ENCODE measurements at places on chromosomes 6 and 20.

DNA sequence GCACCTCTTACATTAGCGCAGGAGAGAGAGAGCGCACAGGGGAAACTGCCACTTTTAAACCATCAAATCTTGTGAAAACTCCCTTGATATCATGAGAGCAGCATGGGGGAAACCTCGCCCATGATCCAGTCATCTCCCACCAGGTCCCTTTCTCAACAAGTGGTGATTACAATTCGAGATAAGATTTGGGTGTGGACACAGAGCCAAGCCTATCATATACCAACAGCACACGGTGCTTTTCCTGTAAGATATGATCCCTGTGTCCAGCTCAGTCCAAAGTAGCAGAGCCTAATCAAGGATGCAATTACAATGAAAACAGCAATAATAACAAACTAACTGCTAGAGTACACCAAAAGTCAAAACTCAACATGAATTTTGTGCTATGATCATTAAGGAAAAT lies 148.7 kb upstream of the TCF21 start:
- no peak for DNase-seq

DNA sequence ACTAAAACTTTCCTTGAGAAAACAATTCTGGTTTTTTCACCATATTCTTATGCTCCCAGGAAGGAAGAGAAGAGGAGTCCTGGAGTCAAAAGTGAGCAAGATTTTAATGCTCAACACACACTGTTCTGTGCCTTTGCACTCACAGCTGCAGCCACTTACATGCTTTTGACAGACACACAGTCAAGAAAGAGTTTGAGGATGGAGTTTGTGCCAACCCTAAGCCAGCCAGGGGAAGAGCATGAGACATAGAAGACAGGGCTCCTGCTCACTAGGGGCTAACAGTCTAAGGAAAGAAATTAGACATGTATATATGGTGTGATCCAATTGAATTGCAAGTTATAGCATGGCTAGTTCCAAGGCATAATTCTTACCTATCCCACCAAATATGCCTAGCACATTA lies 37.1 kb upstream of the IL17A start:
- no peak for DNase-seq

GRCh38 chr6:19102936-19103335 lies 715.8 kb downstream of the RNF144B start:
- DNase-seq: no peak

GRCh38 chr6:166744223-166745134 lies 117.4 kb upstream of the RPS6KA2 start:
- DNase-seq: no peak

- no peak for DNase-seq
These were observed 155.0 kb upstream of the SUPT3H start for GRCh38 chr6:45532721-45533210.

DNA sequence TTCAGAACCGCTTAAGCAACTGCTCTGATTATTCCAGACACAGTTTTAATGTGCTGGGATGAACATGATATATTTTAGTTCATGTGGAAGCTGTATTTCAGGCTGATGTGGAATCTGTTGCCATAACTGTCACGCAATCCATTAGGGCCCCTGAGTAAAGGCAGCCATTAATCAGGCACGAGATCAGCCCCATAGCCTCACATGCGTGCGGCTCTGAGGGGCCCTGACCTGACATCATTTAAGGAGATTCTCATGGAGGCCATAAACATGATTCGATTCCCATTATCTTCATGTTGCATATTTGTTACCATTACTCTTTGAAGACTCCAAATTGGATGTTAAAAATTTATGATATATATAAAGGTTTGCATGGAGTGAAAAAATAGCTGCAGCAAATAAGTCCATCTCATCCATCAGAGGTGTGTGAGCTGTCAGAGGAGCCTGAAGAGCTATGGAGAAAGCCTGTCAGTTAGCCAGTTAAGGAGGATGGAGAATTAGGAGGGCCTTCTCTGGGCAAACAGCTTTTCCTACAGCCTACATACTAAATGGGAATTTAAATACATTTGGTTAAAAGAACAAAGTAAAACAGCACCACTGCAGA lies 89.6 kb downstream of the SOBP start:
- no peak for DNase-seq

DNA sequence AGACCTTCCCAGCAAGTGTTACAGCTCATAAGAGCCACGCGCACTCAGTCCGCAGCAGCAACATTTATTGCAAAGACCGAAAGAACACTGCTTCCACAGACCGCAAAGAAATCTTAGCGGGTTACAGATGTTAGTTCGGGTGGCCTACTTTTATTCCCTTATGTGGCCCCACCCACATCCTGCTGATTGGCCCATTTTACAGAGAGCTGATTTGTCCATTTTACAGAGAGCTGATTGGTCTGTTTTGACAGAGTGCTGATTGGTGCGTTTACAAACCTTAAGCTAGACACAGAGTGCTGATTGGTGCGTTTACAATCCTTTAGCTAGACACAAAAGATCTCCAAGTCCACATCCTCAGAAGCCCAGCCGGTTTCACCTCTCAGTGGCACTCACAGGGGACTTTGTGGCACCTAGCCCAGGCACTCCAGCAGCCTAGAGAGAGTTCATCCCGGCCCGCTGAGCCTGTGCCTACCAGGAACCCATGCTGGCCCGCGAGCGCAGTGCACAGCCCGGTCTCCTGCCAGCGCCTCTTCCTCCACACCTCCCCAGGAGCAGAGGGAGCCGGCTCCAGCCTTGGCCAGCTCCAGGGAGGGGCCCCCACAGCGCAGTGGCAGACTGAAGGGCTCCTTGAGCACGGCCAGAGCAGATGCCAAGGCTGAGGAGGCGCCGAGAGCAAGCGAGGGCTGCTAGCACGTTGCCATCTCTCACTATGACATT lies 244.3 kb upstream of the TSHZ2 start:
- no peak for DNase-seq

- DNase-seq: no peak
These were observed 68.1 kb upstream of the CEP85L start for GRCh38 chr6:118719351-118720124.

GRCh38 chr20:38957235-38957876 lies 4.8 kb upstream of the DHX35 start:
- DNase-seq: no peak

DNA sequence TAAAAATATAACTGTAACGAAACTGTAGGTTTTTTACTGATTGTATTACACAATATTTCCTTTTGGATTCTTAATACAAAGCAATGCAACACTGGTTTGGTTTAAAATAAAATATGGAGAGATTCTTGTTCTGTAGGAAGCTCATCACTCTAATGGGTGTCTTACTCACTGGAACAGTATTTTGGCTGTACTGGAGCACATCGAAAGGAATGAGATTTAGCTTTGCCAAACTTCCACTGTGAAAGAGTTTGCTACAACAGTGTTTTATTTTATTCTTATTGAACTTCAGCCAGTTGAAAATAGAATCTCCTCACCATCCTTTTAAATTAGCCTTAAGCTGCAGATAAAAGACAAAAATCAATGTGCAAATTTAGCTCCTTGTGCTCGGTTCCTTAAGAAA lies 230.7 kb upstream of the QKI start:
- no peak for DNase-seq

GRCh38 chr6:44234101-44235025 lies 11.0 kb downstream of the SLC29A1 start:
- DNase-seq: no peak

GRCh38 chr6:6610031-6610591 lies 21.6 kb downstream of the LY86 start:
- no peak for DNase-seq

GRCh38 chr6:161891542-161891941 lies 617.7 kb upstream of the AGPAT4 start:
- DNase-seq: no peak

DNA sequence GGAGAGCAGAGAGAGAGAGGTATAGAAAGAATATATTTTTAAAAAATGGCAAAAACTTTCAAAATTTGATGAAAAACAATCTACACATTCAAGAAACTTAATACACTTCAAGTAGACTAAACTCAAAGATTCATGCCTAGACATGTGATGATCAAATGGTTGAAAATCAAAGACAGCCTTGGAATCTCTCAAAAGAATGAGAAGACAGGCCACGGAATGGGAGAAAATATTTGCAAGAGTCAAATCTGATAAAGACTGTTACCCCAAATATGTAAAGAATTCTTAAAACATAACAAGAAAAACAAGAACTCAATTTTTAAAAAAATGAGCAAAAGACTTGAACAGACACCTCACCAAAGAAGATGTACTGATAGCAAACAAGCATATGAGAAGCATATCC lies 49.7 kb downstream of the THEMIS start:
- no peak for DNase-seq

DNA sequence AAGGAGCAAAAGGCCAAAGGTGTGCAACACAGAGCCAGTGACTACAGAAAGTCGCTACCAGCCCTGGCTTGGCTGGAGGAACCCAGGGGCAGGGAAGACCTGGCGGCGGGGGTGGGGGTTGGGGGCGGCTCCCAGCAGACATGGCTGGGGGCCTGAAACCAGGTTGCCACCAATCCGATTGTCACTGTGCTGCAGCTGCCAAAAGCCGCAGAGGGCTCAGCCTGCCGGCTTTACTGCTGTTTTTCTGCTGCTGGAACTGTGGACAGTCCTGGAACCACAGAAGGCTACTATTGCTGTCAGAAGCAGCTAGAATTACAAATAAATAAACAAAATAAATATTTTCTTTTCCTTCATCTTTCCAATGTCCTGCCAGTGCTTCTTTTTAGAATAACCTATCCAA lies 25.7 kb upstream of the OGFRL1 start:
- DNase-seq: no peak

- no peak for DNase-seq
These were observed 16.7 kb upstream of the CLIC5 start for GRCh38 chr6:46032110-46032998.

GRCh38 chr6:45592991-45593390 lies 215.3 kb upstream of the SUPT3H start:
- no peak for DNase-seq

DNA sequence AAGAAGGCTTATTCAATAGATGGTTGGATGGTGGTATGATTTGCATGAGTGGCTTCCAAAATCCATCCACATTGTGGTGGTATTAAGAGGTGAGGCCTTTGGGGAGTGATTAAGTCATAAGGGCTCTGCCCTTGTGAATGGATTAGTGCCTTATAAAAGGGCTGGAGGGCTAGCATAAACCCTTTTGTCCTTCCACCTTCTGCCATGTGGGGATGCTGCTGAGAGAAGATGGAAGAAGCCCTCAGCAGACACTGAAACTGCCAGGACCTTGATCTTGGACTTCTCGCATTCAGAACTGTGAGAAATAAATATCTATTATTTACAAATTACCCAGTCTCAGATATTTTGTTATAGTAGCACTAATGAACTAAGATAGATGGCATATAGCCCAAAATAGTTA lies 27.8 kb upstream of the SRPK1 start:
- DNase-seq: no peak

GRCh38 chr6:163419413-163420288 lies 5.1 kb downstream of the QKI start:
- DNase-seq: no peak
